ENCODE measurements at places on chromosomes 6 and 20.

GRCh38 chr6:143684486-143684885 is 6.7 kb downstream of the PHACTR2 start:
- DNase-seq = no peak

DNA sequence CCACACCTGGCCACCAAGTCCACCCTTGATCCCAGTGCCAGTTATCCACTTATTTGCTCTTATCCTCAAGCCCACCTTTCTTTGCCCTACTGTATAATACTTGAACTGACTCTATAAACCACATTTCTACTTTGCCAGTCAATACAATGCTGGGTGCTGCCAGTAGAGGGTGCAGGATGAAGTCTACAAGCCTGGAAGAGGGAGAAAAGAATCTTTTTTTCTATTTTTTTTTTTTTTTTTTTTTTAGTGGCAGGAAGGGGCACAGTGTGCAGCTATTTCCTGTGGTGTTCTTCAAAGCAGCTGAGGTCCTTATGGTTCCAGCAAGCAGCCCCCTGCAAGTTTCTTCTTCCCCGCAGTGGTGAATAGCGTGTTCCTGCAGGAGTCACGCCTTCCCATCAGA is 22.2 kb upstream of the GABRR1 start:
- no peak for DNase-seq

GRCh38 chr6:74409447-74409846 is 713.4 kb downstream of the CD109 start:
- peak; percentile 49 for DNase-seq

DNA sequence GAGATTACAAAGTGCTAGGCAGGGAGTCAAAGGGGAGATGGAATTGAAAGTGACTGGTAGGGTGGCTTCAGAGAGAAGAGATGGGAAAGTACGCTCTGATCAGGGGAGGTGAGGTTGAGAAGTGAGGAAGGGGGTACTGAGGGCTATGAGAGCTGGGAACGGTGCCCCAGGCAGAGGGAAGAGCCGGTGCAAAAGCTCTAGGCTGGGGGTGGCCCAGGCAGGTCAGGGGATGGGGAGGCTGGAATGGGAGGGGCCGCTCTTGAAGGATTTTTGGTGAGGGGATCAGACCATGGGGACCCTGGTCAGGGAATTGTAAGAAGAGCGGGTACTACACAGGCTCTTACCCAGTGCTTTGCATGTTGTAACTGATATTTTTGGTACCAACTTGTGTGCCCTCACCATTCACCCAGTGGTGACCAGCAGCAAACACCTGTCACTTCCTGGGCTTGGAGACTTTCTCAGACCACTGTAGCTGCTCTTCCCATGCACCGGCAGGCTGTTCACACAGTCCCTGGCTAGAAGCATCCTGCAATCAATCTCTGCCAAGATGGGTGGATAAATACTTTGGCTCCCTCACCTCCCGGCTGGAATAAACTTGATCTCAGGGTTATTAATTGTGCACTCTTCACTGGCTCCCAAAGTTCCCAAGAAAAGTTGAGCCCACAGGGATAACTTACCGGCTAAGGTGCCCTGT is 24.0 kb downstream of the PCK1 start:
- no peak for DNase-seq

- DNase-seq = no peak
These were observed 16.5 kb downstream of the SNAI1 start for GRCh38 chr20:49999329-49999728.

DNA sequence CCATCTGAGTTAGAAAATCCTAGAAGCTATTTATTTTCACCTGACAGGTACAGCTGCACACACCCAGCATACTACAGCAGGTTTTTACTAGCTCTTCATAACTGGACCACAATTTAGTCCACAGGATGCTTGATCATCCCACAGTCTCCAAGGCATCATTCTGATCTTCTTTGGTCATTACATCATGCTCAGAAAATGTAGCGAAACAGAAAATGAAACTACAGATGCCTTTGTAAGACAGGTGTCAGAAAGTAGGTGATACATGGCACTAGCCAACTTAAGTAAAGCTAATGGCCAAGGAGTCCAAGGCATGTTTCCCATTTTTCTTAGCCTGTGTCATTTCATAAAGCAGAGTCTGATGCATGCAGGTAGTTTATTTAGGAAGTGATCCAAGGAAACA is 102.3 kb downstream of the HTR1B start:
- peak; percentile 3 for DNase-seq

- no peak for DNase-seq
These were observed 25.9 kb downstream of the ZBP1 start for GRCh38 chr20:57594092-57594951.

DNA sequence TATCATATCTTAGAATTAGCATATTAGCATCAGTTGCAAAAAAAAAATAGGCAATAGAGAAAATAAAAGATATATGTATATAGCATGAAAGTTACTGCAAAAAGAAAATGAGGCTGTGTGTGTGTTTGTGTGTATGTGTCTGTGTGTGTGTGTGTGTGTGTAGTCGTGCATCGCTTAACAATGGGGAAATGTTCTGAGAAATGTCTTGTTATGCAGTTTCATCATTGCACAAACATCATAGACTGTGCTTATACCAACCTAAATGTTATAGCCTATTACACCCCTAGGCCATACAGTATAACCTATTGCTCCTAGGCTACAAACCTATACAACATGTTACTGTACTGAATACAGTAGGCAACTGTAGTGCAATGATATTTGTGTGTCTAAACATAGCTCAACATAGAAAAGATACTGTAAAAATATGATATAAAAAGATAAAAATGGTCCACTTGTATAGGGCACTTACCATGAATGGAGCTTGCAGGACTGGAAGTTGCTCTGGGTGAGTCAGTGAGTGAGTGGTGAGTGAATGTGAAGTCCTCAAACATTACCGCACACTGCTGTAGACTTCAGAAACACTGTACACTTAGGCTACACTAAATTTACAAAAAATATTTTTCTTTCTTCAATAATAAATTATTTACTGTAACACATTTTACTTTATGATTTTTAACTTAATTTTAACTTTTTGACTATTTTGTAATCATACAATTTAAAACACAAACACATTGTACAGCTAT is 805.1 kb downstream of the KIF16B start:
- no peak for DNase-seq

DNA sequence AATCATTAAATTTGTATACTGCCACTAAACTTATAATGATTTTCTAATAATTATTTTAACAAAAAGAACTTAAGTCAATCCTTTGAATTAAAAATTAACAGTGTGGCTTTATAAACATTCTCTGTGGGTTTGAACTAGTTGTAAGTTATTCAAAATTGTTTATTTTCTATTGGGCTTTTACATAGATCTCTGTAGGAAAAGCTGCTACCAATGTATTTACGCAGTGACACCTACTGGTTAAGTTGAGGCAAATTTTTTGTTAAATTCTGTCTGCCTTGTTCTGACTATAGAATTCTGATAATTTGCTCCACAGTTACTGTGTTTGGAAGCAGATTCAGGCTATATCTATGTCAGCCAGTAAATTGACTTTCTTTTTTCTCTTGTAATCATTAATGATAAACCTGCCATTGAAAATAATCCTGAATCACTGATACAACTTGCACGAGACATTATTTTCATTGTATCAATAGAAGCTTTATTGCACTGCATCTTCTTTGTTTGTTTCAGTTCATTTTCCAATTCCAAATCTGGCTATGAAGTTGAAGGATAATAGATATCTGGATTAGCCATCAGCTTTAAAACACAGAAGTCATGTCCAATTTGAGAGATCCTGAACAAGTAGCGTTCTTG is 66.0 kb upstream of the UTRN start:
- peak; percentile 28 for DNase-seq

GRCh38 chr6:42322676-42323075 is 105.0 kb upstream of the MRPS10 start:
- DNase-seq = no peak

GRCh38 chr6:124963416-124963785 is 1.2 kb downstream of the RNF217 start:
- no peak for DNase-seq

DNA sequence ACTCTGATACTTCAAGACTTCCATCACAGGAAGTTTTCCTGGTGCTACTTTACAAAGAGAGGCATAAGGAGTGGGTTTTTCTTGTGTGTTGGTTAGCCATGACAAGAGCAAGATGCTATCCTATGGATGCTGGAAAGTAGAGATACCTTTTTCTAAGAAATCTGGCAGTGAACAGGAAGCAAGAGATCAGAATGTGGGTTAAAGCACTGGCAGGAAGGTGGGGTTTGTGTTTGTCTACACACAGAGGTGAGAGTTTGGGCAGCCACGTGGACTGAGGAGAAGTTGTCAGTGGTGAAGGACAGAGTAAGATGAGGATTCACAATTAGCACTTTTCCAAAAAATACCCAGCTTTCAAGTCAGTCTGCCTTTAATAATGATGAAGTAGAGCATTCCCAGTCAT is 17.9 kb downstream of the SLC2A12 start:
- DNase-seq = no peak

GRCh38 chr6:10618409-10618808 is 76.0 kb downstream of the C6orf52 start:
- DNase-seq = no peak

- no peak for DNase-seq
These were observed 109.2 kb downstream of the FOXF2 start for GRCh38 chr6:1498491-1499113.

DNA sequence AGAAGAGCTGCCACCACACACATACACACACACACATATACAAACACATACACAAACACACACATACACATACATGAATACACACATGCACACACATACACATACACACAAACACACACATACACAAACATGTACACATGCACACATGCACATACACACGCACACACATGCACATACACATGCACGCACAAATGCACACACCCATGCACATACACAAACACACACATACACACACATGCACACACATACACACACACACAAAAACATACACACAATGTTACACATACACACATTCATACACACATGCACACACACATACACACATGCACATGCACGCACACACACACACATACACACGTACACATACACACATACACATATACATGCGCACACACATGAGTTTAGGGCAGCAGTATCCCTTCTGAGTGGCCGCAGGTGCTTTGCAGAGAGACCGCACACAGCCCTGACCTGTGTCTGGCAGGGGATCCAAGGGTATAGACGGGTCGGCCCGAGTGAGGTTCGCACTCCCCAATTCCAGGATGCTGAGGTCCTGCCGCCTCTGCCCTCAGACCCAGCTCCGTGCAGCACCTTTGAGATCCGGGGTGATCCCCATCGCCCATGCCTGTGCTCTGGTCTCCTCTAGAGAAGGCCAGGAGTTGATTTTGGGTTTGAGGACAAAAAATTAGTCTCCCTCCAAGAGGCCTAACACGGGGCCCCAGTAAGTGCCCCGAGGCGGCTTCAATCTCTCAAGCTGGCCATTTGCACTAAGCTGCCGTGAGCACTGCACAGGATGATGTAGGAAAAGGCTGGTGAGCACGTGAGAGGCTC is 56.8 kb downstream of the TMEM242 start:
- DNase-seq = no peak

DNA sequence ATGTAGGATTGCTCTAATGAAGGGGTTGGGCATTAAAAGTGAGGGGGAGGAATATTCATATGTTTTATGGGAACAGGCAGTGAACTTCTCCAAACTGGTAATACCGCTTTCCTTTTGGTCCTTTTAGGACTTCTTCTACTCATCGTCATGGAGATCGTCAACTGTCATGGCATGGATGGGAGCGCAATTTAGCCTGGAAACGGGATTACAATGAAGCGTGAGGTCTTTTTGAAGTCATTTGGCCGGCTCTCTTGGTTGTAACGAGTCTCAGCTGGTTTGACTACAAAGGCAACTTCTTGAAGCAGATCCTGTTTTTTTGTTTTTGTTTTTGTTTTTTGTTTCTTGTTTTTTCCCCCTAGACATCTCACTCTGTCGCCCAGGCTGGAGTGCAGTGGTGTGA is 1.4 kb upstream of the HLA-E start:
- no peak for DNase-seq

DNA sequence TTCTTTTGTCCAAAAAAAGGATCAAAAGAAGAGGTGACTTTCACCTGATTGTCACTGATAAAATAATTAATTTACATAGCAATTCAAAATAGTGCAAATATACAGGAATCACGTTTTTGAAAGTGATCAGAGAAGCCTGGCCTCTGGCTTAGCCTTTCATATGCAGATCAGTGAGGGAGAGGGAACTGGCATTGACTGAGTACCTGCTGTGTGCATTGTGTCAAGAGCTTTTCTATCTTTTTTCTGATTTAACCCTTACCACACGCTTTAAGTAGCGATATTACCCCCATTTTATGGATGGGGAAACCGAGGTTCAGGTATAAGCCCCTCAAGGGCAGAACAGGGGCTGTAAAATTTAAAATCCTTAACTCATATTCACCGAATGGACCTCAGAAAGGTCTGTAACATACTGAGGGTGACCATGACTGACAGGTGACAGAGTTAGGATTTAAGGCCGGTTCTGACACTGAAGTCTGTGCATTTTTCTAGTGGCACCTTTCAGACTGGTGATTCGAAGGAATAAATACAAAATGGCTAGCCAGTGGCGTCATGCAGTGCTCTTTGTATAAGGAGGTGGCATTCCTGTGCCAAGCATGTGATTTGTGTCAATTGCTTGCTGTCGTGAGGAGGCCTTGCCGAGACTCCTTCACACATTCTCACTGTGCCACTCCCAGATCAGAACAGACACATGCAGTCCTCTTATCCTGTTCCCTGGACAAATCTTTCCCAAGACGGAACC is 310.2 kb downstream of the TSHZ2 start:
- DNase-seq = no peak

DNA sequence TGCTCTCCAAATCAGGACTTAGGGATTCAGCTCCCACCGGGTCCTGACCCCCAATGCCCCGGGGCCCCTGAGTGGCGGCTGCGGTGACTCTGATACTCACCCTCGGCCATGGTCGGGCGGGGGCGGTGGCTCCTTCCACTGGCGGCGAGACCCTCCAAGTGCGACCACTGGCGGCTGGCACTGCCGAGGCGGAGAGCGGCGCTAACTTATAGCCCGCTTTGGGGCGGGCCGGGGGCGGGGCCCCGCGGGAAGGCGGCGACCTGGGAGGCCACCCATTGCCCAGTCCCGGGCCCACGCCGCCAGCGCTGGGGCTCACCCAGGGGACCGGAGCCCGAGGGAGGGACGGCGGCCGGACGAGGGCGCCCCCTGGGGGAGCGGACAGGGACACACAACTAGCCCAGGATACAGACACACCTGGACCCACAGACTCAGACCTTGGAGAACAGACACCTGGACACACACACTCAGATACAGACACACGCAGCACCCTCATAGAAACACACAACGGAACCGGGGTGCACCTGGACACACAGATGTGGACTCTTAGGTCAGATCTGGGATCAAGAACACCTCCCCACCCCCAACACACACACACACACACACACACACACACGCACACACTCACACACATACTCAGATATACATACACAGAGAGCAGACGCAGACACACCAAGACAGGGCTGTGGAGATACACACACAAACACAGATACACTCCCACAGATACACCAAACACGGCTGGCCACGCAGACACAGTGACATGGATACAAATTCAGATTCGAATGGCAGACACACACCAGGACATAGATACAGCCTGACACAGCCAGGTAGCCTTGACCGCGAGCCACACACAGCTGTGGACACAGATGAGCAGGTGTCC is at the start of gene TGM2:
TGM2 (minus strand) TSS at position 182 of the 877 bp plus-strand sequence; CDS start at position 110, 72 bp downstream.
- peak; percentile 71 for DNase-seq
